Inflammatory macrophage treated with lipopolysaccharide for 4 hours (primary cell): ENCODE measurements at places on chromosomes 1 and 21.
A peak's percentile ranks its signal among the peaks of the same experiment; 100 is the strongest.

- DNase-seq: no peak
Measured at GRCh38 chr1:7346070-7346596, 425.0 kb upstream of the VAMP3 start.

DNA sequence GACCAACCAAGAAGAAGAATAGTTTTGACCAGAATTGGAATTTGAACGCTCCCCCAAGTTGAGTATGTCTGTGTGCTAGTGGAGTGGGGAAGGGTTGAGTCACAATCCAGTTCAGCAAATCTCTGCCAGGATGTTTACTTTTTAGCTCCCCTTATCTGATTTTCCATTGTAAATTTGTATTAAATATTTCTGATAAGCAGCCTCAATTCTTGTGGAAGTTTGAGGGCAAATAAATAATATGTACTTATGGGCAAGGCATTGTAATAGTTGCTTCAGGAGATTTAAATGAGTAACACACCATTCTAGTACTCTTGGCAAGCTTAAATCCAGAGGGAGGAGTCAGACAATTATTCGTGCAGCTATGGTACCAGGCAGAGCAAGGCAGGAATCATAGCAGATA is 14.4 kb downstream of the CXADR start:
- no peak for DNase-seq

GRCh38 chr1:198520524-198521254 is 19.8 kb downstream of the ATP6V1G3 start:
- DNase-seq: no peak

- DNase-seq: no peak
Measured at GRCh38 chr21:31395268-31395667, 51.2 kb upstream of the TIAM1 start.

- no peak for DNase-seq
Measured at GRCh38 chr1:68314151-68314780, 81.9 kb upstream of the WLS start.

DNA sequence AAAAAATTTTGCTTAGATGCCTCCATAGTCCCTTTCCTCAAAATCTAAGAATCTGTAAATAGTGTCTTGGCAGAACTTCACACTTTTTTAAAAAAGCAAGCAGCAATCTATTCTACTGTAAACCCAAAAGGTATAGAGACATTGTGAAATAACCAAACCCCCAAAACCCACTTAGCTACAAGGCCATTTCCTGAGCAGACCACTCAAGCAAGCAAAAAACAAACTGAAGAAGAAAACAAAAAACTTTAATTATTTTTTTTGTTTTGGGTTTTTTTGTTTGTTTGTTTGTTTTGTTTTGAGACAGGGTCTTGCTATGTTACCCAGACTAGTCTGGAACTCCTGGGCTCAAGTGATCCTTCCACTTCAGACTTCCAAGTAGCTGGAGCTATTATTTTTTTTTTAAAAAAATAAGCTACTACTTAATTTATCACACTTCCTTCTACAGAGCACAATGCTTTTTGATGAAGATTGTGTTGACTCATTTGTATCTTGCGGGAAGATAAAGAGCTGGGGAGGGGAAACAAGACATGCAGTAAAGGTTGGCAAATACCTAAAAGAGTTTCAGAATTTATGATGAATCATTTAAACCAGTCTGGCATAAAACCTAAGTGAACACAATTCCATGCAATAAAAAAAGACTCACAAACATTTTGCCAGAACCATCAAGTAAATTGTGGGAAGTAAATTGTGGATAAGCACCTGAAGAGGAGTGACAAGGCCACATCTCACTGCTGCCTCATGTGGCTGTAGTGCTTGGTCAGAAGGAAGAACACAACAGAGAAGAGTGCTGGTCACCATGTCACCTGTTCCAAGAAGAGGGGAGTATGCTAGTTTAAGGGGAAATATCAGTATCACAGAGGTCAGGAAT is 2.7 kb upstream of the PTPN22 start:
- peak; percentile 61 for DNase-seq

- DNase-seq: no peak
Measured at GRCh38 chr1:102615896-102616295, 492.4 kb downstream of the COL11A1 start.

DNA sequence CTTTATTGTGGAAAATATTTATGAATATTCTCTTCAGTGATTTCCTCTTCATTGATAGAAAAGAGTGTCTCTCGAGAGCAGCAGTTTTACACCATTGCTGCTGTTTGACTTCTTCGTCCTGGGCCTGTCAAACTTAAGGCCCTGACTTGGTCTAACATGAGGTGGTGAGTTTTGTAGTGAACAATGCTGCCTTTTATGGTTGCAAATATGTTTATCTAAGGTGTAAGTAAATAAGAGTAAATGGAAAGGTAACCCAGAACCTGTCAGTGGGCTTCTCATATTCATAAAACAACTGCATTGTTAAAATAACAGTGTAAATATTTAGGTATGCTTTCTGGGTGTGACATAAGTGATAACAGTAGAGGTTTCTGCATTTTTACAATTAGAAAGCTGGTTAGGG is 62.8 kb upstream of the SCCPDH start:
- no peak for DNase-seq
